ENCODE measurements at places on chromosomes 5 and 9.

- DNase-seq: no peak
These were observed 90.8 kb upstream of the NEURL1B start for GRCh38 chr5:172550096-172550765.

DNA sequence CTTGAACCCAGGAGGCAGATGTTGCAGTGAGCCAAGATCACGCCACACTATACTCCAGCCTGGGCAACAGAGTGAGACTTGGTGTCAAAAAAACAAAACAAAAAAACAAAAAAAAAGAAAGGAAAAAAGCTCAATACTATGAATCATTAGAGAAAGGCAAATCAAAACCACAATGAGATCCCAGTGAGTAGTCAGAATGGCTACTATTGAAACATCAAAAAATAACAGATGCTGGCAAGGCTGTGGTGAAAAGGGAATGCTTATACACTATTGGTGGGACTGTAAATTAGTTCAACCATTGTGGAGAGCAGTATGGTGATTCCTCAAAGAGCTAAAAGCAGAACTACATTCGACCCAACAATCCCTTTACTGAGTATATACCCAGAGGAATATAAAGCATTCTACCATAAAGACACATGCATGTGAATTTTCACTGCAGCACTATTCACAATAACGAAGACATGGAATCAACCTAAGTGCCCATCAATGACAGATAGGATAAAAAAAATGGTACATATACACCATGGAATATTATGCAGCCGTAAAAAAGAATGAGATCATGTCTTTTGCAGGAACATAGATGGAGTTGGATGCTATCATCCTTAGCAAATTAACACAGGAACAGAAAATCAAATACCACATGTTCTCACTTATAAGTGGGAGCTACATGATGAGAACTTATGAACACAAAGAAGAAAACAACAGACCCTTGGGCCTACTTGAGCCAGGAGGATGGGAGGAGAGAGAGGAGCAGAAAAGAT lies 81.9 kb upstream of the ARRDC3 start:
- no peak for DNase-seq

DNA sequence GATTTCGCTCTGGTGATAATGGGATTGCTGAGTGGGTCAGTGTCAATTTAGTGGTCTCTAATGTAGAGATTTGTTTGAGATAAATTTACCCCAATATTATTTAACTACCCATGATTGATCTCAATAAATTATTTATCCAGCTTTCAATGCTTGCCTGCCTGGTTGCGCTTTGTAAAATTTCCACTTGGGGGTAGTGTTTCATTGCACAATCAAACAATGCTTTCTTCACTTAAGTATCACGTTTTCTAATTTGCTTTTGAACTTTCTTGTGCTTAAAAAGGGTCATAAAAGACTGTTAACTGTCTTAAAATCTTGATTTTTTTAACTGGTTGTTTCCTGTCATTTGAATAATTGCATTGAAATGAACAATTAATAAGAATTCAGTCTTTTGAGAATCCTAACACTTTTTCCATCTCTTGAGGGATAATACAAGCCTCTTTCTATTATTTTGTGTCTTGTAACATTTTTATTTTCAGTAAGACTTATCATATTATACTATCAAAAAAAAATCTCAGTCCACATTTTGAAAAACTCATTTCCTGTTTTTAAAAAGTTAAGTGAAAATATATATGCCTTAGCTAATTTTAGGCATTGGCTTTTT lies 18.7 kb downstream of the HSD17B4 start:
- DNase-seq: no peak

GRCh38 chr5:420632-421286 lies 22.2 kb upstream of the EXOC3 start:
- DNase-seq: no peak

DNA sequence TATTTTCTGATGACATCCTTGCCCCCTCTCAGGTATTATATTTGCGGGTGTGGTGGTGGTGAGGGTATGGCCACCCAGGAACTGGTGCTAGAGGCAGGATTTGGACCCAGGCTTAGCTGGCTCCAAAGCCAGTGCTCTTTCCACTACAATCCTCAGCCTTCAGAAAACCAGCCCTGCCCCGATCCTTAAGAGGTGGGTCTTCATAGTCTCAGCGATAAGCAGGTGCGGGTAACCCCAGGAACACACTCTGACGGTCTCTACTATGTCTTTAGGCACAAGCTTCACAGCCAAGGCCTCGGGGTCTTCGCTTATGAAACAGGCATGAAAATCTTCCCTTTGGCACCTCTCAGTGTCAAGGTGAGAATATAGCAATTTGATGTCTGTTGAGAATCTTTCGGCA lies 169.3 kb downstream of the FGF18 start:
- no peak for DNase-seq

- no peak for DNase-seq
These were observed 93.3 kb downstream of the DAPK1 start for GRCh38 chr9:87590996-87591395.

DNA sequence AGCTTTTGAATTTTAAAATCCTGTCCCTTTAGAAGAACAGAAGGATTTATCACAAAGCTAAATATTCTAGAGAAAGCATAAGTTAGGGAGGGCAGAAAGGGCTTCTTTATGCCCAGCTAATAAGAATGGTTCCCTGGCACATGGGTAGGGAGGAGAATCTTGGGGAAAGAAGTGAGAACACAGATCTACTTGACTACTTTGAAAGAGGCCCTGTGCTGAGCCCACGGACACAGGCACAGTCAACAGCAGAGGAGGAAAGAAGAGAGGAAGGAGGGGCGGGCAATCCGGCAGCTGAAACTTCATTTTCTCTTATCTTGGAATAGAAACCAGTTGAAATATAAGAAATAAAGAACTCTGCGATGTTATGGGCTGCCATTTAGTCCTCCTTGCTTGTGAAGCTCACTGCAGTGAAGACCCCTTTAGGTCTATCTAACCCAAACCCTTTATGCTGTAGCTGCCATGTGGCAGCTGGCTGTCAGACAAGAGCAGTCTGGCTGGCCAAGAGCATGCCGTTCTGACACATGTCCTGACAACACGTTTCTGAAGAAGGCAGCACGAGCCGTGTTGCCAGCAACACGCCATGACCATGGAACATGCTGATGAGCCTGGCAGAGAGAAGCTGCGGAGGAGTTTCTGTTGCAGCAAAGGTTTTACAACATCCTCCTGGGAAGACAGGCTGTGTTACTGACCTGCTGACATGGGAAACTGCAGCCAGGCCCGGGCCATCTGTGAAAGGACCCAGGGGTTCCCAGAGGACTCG lies 34.2 kb downstream of the ABLIM3 start:
- no peak for DNase-seq

DNA sequence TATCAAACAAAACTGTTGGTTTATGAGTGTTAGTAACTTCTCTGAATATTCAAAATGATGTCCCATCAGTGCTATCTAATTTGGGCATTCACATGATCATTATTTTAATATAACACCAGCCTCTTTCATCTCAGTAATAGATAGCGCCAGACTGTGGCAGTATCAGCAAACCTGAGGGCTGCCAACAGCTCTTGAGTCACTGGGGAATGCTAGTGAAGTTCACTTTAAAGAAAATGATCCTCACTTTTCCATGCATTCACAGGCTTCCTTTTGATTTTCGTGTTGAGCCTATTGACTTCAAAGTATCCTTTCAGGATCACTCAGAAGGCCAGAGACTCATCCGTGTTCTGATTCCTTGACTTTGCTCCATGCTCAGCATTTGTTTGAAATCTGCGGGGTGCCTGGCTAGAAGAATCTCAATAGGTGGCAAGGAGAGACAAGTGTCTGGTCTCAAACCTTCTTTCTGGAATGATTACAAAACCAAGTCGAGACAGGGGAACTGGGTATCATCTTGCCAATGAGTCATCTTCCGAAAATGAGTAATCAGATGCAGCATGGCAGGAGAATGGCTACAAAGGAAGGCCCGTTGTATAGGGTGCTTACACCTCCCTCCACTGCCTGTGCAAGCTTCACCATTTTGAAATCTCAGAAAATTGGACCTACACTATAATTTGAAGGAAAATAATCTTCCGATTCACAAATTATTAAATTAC lies 509.1 kb downstream of the RASEF start:
- no peak for DNase-seq

- DNase-seq: no peak
These were observed at the start of gene FGF18 for GRCh38 chr5:171418982-171419687. FGF18 (plus strand) TSS chr5:171419647; CDS start chr5:171420200, 553 bp downstream.

DNA sequence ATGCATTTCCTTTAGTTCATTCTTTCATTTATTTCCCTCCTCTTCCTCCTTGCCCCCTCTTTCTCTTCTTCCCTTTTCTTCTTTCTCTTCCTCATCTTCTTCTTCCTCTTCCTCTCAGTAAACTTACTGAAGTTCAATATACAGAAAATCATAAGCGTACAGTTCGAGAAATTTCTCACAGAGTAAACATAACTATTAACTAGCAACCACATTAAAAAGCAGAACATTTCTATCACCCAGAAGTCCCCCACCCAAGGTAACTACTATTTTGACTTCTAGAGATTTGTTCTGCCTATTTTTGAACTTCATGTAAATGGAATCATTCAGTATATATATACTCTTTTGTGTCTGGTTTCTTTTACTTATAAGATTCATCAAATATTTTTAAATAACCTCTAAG lies 48.2 kb downstream of the TNFAIP8 start:
- no peak for DNase-seq

DNA sequence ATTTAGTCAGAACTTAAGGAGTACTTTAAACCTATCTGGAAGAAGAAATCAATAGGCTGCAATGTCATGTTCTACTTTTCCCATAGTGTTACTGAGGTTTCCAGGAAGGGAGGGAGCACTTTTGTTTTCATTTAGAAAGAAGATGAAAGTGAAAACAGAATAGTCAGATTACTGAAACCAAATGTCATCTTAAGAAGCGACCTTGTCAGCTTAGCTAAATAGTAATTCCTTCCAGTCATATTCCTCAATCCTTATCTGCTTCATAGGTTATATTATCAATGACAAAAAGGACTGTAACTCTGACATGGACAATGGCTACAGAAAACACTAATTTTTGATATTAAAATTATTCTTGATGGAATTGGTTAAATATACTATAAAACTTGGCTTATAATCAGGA lies 27.7 kb downstream of the SAR1B start:
- DNase-seq: no peak

DNA sequence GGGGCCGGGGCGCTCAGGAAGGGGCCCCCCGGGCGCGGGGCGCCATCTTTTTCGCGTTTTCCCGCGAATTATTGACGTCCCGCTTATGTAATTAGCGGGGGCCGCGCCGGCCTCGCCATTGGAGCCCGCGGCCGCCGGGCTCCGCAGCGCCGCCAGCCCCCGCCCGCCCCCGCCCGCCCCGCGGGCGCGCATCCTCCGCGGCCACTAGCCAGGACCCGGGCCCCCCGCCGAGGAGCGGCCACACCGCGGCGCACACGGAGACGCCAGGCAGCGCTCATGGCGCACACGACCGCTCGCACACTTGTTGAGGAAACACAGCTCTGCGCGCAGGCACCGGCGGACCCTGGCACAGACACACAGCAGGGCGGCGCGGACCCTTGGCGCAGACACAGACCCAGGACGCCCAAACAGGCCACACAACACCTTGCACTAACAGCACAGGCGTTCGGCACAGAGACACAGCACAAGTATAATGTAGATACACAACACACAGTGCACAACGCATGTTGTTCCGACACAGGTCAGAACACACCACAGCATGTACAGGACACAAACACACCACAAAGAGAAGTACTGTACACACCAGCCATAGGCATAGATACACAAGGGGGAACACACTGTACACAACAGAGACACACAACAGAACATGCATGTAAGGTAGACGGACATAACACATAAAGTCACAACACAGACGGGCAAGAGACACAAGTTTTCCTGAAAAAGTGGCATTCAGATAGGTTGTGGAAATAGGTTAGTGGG lies 467 bp upstream of the PHF19 start:
- no peak for DNase-seq

DNA sequence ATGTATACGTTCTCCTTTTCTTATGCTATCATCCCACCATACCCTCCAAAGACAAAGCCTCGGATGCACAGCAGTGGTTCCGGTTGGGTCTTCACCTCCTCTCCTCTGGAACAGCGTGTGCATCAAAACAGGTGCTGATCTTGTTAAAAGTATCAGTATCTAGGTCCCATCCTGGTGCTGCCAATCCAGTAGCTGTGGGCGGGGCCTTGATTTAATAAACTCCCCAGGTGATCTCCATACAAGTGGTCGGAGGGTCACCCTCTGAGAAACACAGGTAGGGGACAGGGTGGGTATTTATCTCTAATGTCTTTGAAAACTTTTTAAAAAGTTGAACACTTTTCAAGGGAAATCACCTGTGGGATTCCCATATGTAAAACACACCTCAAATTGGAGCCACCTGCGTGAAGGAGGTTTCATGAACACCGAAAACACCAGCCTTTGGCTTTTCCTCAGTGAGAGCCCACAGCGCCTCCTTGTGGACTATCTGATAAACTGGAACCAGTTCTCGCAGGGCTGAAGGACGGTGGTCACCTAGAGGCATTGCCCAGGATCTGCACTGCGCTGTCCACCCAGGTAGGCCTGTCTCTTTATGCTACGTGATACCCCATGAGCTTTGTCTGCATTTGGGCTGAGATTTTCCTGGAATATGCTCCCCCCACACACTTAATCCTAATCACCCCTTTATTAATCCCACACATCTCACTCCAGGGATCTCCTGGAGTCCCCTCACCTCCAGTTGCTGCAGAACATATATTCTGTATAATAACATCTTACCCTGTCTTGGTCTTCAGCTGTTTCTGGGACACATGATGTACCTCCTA lies 80.5 kb upstream of the EPB41L4B start:
- DNase-seq: no peak

DNA sequence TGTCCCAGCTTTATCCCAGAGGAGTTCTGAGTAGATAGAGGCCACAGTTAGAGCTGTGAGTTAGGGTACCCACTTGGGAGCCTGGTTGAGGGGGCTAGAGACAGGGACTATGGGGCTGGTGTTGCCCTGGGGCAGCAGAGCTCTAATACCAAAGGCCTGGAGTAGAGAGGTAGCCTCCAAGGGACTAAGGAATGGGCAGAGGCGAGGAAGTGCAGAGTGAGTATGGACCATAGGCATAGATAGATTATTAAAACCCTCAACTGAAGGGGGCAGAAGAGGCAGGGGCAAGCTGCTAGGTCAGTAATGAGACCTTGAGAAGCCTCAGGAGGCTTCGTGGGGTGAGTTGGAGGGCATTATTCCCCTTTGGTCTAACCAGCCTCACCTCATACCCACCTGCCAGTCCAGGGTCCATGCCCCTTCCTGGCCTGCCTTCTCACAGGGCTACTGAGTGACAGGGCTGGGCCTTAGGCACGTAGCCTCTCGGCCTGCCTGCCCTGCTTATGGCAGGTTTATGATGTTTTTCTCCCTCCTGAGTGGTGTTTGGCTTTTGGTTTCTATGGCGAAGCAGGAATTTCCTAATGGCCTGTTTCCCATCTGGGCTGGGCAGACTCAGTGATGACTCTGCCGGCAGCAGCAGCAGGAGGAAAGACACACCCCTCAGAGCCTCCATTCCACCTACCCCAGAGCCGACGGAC lies 8.0 kb downstream of the PDLIM4 start:
- no peak for DNase-seq

- no peak for DNase-seq
These were observed 37.6 kb downstream of the ANKRD33B start for GRCh38 chr5:10601246-10602030.

DNA sequence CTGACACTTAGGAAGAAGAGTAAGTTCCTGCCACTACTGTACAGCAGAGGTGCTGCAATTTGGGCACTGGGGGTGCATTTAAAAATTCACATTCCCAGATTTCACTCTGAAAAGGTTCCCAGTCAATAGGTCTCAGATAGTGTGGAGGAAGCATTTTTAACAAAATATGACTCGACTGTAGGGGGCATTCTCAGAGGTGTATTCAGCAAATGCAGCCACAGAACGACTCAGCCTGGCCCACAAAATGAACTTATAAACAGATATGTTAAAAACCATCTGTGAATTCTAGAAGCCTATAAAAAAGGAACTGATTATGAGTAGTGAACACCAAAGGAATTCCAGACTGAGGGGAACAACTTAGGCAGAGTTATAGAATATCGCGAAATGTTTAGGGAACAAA lies 31.1 kb downstream of the MLLT3 start:
- no peak for DNase-seq
